ENCODE measurements at places on chromosomes 5 and 9.

DNA sequence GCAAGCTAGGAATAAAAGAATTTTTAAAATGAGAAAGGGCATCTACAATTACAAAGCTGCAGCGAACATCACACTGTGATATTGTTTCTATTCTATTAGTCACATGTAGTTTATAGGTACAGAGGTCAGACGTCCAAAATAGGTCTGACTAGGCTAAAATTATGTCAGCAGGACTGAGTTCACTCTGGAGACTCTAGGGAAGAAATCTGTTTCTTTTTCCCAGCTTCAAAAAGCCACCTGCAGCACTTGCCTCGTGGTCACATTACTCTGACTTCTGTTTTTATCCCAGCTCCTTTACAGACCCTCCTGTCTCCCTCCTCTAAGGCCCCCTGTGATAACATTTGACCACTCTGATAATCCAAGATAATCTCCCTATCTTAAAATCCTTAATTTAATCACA, 5.1 kb upstream of the CKS2 start:
- H3K4me1 ChIP-seq = peaks cover 6% of the 10 kb centered on the region
- no peak for DNase-seq
- no peak overlapping the region for H3K27ac ChIP-seq
- no peaks in the 10 kb centered on the region for H3K36me3 ChIP-seq

GRCh38 chr5:73818357-73818756, 192.4 kb downstream of the ARHGEF28 start:
- H3K4me3 ChIP-seq = no peak overlapping the region
- H3K4me1 ChIP-seq = peaks cover 10% of the 10 kb centered on the region
- no peak for DNase-seq
- no peak overlapping the region for H3K27ac ChIP-seq
- peaks cover 8% of the 10 kb centered on the region for H3K36me3 ChIP-seq

DNA sequence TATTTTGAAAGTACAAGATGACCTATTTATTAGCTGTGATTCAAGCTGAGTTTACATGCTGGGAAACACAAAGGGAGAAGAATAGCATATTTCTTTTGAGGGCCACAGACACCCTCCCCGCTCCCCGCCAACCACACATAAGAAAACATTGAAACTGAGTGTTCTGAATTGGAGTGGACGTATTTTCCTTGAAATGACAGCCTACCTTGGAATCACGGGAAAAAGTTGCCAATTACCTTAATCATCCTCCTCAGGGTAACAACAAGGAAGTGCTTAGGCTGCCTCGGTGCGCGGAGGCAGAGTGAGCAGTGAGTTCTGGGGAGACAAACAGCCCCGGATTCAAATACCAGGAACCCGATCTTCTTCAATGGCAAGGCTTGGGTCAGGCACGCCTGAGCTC, 31.4 kb downstream of the CFAP77 start:
- H3K4me3 ChIP-seq = no peak overlapping the region
- peaks cover 32% of the 10 kb centered on the region for H3K27me3 ChIP-seq
- H3K27ac ChIP-seq = no peak overlapping the region

DNA sequence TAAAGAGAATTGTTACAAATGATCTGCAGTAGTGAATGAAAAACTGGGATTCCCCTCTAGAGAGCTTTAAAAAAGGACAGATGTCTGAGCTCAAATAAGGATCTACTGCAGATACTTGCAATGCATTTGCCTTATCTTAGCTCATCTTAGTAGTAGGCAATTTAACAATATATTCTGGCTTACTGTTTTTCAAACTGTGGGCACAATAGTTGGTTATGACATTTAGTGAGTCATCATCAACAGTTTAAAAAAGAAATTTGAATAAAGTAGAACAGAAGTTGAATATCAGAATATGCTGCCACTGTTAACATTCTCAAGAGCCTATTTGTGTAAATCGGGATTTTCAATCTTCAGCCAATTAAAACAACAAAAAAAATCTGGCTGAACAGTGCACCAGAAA, 6.7 kb upstream of the CAST start:
- H3K27ac ChIP-seq = peak overlapping the region; percentile 86
- no peaks in the 10 kb centered on the region for H3K27me3 ChIP-seq
- no peak overlapping the region for H3K4me3 ChIP-seq
- DNase-seq = no peak

- no peak for DNase-seq
- no peak overlapping the region for H3K4me3 ChIP-seq
- H3K27me3 ChIP-seq = no peaks in the 10 kb centered on the region
- peaks cover 26% of the 10 kb centered on the region for H3K4me1 ChIP-seq
- no peak overlapping the region for H3K27ac ChIP-seq
- H3K36me3 ChIP-seq = peaks cover 42% of the 10 kb centered on the region
Observed at GRCh38 chr9:37956423-37956820, 52.5 kb upstream of the SLC25A51 start.
